Kidney epithelial cell (primary cell): ENCODE measurements at places on chromosomes 5 and 9. TPM values are rescaled to one million over a fixed set of nuclear protein-coding genes. Genes with fewer than 3 reads are reported as not detected.
A peak's percentile ranks its signal among the peaks of the same experiment; 100 is the strongest.

DNA sequence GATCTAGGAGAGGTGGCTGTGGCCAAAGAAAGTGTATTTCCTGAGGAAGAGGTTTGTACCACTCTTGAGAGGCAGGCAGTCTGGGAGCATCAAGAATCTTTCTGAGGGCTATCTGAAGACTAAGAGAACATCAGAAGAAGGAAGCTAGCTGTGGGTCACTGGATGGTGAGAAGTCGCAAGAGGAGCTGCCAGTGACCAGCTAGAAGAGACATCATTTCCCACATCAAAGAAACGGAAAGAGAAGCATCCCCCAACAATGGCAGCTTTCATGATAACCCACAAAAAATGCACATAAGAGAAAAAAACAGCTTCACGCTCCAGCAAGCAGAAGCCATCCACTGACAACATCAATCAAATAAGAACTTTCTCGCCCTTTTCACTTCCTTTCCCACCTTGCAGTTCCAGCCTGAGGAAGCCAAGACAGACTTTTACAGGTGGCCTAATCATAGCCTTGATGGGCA, 25.0 kb upstream of the CEP78 start:
- no peak for DNase-seq

- DNase-seq: no peak
These were observed 517.1 kb downstream of the TMEM232 start for GRCh38 chr5:110209401-110209800.

DNA sequence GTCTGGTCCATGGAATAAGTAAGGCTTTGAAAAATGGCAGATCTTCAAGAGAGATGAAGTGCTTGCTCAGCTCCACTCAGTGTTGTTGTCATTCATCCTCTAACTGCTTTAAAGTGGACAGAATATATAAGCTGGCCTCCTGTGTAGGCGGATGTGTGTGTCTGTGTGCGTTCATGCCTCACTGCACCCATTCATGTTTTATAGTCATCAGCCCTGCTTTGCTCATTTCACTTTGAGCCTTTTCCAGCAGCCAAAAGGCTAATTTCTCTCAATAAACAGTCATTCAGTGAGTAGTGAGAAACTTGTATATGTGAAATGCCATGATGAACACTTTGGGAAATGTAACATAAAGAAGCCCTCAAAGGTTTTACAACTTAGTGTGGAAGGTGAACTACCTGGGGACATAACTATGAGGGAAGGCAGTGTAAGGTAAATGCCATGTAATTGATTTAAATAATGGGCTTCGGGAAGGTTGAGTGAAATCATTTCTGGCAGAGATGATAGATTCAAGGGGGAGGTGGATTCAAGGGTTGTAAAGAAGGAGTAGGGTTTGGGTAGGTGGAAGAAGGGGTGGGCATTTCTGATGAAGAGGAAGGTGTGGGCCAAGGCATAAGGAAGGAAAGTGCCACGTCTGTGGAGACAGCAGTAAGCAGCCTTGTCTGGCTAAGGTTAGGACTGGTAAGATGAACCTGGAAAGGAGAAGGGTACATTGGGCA, 15.7 kb downstream of the TTC23L start:
- peak; percentile 29 for DNase-seq

- no peak for DNase-seq
These were observed 213.1 kb upstream of the ACO1 start for GRCh38 chr9:32171339-32171738.

DNA sequence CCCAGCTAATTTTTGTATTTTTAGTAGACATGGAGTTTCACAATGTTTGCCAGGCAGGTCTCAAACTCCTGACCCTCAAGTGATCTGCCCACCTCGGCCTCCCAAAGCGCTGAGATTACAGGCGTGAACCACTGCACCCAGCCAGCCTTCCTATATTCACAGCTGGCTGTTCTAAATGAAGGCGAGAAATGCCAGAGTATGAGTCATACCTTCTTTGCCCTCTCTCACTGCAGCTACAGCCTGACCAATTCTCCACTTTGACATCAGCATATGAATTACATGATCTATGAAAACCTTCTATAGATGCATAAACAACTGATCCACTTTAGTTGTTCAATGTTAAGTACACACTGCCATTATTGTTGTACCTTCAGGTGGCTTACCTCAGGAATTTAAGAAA, 14.5 kb downstream of the APTX start:
- DNase-seq: no peak

GRCh38 chr5:125258615-125259014, 512.2 kb upstream of the ZNF608 start:
- no peak for DNase-seq

DNA sequence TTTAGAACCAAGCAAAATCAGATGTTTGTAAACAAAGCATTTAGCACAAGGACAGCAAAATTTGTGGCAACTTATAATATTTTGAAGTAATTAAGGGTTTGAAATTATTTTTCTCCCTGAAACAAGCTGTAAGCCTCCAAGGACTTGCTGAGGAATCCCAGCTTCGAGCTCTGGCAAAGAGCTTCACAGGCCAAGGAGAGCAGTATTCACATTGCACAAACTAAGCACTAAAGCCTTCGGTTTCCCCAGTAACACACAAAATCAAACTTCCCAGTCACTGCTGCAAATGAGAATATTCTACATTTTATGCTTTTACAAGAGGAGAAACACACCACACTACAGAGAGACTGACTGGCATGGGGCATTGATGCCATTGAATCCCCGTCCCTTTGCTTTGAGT, 101.9 kb downstream of the WDR41 start:
- no peak for DNase-seq

GRCh38 chr5:78224358-78224757, 70.1 kb downstream of the AP3B1 start:
- no peak for DNase-seq

DNA sequence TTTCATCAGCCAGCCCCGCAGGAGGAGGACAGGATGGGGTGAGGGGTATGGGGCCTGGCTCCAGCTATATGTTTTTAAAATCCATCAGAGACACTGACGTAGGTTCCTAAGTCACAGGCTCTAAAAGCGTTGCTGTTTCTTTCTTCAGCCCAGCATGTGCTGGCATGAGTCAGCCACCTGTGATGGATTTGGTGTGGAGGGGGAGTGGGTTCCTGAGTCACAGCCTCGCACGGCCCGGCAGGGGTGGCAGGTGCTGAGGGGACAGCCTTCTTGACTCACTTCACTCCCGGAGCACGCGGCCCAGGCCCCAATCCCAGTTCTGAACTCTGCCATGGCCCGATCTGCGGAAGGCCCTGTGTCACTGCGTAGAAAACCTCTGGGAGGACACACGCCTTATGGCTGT, 38.8 kb upstream of the RPL26L1 start:
- peak; percentile 92 for DNase-seq

GRCh38 chr5:84292788-84293653, 91.7 kb downstream of the EDIL3 start:
- no peak for DNase-seq

GRCh38 chr5:110707260-110707844, 19.1 kb downstream of the TMEM232 start:
- DNase-seq: no peak

GRCh38 chr5:149881069-149881622, 63.4 kb downstream of the PDE6A start:
- no peak for DNase-seq

DNA sequence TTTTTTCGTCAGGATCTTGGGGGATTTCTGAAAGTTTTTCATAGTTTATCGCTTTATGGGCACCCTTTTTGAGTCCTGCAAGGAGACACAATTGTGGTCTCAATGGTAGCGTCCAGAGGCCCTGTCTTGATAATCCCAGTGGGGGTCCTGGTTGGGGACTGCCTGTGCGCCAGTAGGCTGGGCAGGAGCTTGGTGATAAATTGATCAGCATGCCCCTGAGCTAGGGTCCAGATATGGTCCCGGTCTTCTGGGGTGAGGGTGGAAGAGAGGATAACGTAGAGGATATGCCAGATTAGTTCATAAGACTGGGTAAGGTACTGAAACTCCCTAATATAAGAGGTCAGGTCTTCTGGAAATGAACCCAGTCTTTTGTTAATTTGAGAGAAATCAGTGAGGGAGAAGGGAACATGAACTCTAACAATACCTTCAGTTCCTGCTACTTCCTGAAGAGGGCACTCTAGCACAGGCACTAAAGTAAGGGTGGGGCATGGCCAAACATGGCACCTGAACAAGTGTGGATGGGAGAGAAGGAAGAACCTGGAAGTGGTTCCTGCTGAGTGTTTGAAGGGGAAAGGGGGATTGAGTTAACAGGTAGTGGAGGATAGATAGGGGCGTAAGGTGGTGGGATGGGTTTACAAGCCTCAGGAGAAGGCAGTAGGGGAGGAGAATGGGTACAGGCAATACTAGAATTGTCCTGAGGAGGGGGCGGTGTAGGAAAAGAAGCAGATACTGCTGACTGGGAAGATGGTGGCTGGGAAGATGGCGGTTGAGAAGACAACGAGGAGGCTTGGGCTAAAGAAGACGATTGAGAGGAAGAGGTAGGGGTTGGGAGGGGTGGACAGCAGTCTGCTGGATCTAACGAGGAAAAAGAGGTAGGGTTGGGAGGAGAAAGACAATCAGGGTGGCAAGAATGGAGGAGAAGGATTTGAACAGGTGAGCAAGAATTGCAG, 33.8 kb upstream of the ANXA2R start:
- no peak for DNase-seq

GRCh38 chr9:95131023-95131943, 186.2 kb downstream of the FANCC start:
- no peak for DNase-seq

DNA sequence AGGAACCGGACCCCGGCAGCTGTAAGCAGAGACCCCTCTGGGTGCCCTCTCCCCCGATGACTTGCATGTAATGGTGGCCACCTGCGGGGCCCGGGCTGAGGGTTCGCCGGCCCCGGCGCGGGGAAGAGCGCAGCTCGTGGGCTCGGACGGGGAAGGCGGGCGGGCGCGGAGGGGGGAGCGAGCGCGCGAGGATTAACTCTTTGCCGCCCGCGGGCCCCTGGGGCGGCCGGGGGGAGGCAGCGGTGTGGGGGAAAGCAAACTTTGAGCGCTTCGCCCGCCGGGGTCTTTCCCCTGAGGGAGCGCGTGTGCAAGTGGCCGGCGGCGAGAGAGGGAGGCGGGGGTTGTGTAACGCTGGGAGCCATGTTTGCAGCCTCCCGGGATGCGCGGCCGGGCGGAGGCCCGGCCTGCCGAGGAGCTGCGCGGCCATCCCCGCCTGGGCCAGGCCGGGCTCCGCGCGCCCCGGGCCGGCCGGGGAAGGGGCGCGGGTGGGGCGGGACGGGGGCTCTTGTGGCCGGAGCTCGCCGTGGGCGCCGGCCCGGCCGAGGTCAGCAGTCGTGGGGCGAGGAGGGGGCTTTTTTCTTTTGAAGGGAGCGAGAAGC, 547 bp downstream of the ANP32B start:
- DNase-seq: no peak

GRCh38 chr5:93723681-93724080, 17.7 kb downstream of the POU5F2 start:
- no peak for DNase-seq

DNA sequence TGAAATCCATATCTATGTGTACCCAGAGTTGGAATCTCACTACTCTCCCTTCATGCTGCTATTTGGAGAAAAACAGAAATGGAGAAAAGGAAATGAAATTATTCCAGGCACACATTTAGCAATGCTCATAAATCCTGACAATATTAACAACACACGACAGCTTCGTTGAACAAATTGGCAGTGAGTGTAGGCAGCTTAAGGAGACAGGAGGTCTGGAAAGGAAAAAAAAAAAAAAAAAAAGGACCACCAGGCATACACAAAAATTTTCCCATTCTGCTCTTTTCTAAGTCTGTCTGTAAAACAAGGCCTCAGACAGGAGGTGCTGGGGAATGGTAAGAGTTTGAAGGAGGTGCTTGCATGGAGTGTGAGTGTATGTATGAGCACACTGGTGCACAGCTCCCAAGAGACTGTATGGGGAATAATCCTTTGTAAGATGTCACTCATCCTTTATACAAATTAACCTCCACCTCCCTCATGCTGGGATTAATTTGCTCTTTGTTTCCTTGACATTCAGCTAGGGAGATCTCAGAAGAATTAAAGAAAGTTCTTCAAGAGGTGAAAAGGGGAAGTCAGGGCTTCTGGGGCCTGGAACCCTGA, 78.9 kb downstream of the ASTN2 start:
- no peak for DNase-seq

DNA sequence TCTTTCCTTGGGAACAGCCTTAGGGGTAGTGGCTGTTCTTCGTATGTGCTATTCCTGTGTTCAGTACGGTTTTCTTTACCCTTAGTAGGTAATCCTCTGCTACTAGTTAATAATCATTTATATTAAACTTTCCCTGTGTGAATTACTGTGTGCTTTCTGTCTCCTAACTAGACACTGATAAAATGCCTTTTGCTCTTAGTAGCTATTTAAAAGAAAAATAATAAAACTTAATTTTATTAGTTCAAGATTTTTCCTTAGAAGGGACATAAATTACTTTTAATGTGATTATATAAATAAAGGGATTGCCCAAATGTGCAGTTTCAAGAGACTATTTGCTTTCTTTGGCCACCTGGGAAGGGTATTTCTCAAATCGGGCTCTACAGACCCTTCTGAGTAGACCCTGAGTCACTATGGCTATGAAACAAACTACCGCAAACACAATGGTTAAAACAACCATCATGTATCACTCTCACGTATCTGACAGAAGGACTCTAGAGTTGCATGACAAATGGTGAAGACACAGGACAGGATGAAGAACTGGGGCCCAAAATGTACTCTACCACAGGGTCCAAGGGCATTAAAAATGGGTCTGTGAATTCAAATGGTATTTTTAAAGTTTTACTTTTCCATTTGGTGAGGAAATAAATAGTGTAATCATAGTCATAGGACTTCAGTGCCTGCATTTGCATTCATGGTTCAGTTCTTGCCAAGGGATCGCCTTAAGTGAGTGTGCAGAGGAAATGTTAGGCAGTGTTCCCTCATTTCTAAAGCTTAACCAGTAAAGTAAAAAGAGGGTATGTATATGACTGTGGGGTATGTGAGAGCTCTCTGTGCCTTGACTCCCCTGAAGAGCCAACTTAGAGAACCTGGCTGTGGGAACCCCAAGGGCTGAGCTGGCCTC, 97.0 kb downstream of the TSSK1B start:
- DNase-seq: no peak

GRCh38 chr5:174380311-174380710, 334.8 kb downstream of the NSG2 start:
- no peak for DNase-seq

DNA sequence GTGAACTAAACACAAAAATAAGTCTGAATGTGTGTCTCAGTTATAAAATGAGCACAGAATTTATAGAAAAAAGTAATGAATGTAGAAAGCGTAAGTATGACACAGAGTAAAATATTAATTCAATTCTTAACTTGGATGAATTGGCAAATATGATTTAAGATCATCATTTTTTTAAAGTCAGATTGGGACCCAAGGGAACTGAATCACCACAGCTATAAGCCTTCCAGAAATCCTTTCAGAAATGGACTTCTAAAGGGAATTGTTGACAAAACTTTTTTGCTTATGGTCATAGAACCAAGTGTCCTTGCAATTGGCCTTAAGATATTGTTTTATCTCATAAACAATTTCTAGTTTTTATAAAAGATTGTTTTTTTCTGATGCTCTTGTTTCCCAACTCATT, 495.1 kb upstream of the DAB2 start:
- no peak for DNase-seq

MARCOL gene
- total RNA-seq: not detected in 2 replicates

KIF24 gene
- 1.0 and 1.2 TPM in 2 replicates for total RNA-seq

IQGAP2 gene
- total RNA-seq: 4.0 and 11.7 TPM in 2 replicates

ENDOG gene
- total RNA-seq: 18.8 and 20.5 TPM in 2 replicates

EDIL3 gene
- 41.7 and 42.0 TPM in 2 replicates for total RNA-seq

MYO10 gene
- 70.0 and 80.3 TPM in 2 replicates for total RNA-seq

AGXT2 gene
- not detected in 2 replicates for total RNA-seq

FIBCD1 gene
- 2.3 and 2.6 TPM in 2 replicates for total RNA-seq

PCDHA9 gene
- under 0.01 TPM in 2 replicates for total RNA-seq
